Activated naive CD4-positive, alpha-beta T cell treated with anti-CD3 and anti-CD28 coated beads for 36 hours (primary cell): ENCODE measurements at places on chromosomes 12 and 14.

DNA sequence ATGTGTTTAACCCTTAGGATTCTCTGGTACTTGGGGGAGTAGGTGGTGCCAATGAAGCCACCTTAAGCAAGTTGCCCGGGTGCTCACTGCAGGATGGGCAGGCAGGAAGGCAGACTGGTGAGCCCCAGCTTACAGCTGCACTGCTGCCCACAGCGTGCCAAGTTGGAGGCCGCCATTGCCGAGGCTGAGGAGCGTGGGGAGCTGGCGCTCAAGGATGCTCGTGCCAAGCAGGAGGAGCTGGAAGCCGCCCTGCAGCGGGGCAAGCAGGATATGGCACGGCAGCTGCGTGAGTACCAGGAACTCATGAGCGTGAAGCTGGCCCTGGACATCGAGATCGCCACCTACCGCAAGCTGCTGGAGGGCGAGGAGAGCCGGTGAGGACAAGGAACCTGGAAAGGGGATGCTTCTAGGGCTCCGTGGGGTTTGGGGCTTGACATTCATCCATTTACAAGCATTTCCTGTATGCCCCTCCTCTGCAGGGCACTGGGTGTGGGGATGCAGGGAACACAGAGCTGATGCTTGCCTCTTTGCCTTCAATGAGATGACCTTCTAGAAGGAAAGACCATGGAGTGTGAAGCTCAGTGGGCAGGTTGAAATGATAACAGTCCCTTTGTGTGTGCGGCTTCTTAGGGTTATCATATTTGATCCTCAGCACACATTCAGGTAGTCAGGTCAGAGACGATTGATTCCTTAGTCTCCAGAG, 12.4 kb downstream of the KRT7 start:
- DNase-seq = no peak

GRCh38 chr14:23608454-23608853, 27.7 kb upstream of the DHRS2 start:
- no peak for DNase-seq

DNA sequence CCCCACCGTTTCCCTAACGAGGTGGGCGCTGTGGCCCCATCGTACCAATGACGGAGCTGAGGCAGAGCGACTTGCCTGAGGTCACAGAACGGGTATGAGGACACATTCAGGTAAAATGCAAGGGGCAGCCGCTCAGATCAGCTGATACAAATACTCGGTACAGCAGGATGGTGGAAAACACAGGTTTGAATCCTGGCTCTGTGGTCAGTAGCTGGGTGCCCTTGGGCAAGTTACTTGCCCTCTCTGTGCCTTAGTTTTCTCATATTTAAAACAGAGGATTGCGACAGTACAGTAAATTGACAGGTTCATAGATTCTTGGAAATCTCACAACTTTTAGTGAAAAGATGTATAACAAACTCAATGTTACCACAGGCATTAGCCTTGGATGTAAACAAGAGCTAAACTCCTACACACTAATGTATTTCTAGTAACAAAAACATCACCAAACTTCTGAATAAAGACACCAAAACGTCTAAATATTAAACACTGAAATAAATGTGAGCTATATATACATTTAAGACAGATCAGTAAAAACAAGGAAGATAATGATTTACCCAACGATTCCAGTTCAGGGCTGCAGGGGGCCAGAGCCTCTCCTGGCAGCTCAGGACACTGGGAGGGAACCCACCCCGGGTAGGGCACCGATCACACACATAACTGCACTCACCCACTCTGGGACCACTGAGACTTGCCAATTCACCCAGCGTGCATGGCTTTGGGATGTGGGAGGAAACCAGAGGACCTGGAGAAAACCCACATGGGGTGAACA, 128.4 kb downstream of the RBM19 start:
- no peak for DNase-seq

DNA sequence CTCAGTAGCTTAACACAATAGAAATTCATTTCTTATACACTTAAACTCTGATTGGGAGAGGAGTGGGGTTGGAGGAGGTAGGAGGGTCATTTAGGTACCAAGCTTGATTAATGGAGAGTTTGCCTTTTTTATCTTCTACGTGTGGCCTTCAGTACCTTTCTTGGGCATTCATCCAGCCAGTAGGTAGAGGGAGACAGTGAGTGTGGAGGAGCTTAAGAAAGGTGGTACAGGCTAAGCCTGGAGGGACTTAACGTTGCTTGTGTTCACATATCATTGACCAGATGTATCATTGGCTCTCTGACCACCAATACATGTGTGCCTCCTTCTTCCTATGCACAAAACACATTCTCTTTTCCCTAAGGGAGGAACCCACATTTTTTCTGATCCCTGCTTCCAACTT, 232.9 kb upstream of the CRY1 start:
- DNase-seq = no peak

- DNase-seq = no peak
Measured at GRCh38 chr14:77131871-77132486, 9.6 kb downstream of the ZDHHC22 start.

- DNase-seq = no peak
Measured at GRCh38 chr12:46963977-46964971, 115.1 kb upstream of the PCED1B start.

GRCh38 chr12:109779382-109779781, 53.8 kb downstream of the TRPV4 start:
- DNase-seq = no peak

DNA sequence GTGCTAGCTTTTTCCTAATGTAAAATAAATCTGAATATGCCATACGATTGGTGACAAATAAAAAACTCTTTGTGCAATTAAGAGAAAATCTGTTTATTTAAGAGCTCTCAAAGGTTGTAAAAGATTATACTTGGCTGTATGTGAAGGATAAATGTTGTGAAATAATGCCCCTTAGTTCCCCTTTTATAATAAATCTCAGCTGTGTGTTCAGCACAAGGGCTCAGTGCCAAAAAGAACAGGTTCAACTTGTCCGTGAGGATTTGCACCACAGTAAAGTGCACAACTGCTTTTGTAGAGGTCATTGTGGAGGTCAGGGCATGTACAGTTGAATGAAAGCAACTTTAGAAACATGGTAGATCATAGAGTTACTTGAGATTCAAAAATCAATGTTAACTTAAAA, 118.6 kb downstream of the TRMT5 start:
- DNase-seq = no peak

- no peak for DNase-seq
Measured at GRCh38 chr12:52245962-52246569, 13.0 kb downstream of the KRT7 start.

- DNase-seq = peak; percentile 46
Measured at GRCh38 chr14:96098309-96098998, 59.3 kb downstream of the C14orf132 start.
